Ovary (tissue), 10 donors: ENCODE measurements at places on chromosomes 16 and 17. TPM values are rescaled to one million over a fixed set of nuclear protein-coding genes. Genes with fewer than 3 reads are reported as not detected.

- no peak for DNase-seq
These were observed 80.9 kb downstream of the GOSR1 start for GRCh38 chr17:30557916-30558685.

DNA sequence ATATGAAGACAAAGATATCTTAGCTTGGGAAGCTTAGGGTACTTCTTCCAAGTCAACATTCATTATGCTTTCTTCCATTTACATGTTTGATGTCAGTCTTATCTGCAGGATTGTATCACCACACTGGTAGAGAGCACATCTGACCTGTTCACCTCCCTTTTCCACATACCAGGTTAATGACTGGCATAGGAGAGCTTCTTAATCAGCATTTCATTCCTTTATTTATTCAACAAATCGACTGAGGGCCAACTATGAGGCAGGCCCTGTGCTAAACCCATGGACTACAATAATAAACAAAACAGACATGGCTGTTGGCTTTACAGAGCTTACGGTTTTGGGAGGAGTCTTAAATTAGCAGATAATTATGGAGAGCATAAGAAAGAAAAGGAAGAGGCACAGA is 378.1 kb upstream of the CDH11 start:
- DNase-seq = no peak

- DNase-seq = no peak
These were observed 129.8 kb downstream of the C16orf78 start for GRCh38 chr16:49503256-49504022.

OTOP2 gene
- polyA plus RNA-seq = not detected

DNA sequence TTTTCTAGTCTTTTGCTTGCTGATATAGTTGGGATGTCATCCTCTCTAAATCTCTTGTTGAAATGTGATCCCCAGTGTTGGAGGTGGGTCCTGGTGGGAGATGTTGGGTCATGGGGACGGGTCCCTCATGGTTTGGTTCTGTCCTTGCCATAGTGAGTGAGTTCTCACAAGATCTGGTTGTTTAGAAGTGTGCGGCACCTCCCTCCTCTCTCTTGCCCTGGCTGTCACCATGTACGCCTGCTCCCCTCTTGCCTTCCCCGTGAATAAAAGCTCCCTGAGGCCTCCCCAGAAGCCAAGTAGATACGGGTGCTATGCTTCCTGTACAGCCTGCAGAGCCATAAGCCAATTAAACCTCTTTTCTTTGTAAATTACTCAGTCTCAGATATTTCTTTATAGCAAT is 15.2 kb downstream of the IL4R start:
- DNase-seq = no peak

DNA sequence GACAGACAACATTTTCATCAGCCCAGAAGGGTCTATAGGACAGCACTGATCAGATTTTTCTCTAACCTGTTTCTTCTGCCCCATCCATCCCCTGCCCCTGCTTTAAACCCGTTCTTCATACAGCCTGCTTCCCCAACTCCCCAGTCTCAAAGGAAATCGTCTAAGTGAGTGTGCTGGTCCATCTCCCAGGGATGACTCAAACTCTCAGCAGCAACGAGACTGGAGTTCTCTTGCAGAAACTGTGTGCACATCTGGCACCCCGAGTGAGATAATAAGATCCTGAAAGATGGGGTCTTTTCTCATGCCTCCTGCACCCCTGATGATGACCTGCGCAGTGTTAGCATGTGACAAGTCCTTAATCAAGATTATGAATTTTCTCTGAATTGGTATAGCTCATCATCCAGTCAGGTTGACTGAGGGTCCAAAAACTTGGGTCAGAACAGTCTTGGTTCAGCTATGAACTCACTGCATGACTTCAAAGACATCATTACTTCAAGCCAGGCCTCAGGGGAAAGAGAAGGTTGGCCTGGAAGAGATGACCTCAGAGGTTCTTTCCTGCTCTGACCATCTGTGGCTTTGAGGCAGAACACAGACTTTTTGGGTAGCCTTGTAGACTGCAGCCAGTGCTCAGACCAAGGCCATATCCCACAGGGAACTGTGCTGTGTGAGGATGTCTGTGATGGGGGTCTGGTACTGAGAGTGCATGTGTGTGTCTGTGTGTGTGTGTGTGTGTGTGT is 117.9 kb downstream of the SPACA3 start:
- DNase-seq = no peak
